DMS153 (cell line): ENCODE measurements at places on chromosomes 1 and 21.

DNA sequence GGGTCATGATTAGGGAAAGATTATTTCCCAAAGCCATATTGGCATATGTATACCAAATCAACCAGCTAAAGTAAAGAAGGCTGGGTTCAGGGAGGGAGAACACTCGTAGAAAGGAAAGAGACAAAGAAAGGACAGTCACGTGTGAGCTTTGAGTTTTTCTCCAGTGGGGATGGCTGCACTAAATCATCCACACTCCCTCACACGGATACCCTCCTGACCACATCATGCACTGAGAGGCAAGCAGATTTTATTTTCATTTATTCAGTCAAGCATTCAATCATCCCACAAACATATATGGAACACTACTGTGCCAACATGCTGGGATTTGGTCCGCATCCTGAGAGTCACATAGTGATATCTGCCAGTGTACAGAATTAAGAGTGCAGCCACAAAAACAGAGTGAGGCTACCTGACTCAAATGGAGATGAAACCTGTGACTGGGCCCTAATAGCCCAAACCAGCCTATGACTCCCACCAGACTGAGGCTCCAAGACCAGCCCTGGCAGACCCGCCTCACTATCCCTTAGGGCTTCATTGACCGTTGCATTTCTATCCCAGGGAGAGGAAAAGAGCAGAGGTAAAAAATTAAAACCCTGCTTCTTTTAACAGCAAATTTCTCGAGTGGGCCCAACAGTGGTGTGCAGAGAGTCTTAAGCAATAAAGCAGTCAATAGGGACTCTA is 155.9 kb downstream of the BARHL2 start:
- DNase-seq = no peak

DNA sequence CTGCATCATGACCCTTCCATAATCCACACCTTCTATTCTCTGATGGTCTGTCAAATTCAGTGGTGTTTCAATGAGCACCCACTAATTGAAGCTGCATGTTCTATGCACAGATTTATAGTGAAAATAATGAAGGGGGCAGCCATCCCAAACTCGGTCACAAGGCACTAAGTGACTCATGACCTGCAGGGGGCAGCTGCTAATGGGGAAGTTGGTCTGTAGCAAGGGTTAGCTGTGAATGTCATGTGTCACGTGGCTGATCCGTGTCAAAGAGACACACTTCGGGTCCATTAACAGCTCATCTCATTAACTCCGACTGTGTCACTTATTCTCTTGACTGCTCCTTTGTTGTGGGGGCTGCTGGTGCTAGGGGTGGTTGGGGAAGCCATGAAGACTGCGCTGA is 306.6 kb downstream of the PCP4 start:
- DNase-seq = no peak

DNA sequence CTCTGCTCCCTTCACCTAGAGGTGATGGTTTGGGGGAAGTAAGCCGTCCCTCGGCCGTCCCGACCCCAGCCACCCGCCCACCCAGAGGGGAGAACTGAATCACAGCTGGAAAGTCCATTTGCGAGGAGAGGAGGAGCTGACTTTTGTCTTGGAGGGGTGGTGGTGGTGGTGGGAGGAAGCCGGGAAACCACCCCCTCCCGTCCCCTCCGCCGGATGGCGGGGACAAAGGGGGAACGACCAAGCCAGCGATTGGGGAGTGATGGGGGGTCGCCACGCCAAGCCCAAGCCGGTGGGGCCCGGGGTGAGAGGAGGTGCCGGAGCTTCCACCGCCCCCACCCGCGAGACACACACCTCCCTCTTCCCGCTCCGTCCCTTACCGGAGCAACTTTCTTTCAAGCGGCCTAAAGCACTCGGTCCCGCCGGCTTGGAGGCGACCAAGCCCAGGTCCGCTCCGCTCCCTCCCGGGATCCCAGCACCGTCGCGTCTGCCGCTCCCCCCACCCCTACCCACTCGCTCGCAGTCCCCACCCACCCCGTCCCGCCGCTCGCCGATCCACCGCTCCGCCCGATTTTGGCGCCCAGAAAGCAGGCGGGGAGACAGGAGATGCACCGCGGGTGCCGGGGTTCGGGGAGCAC is 540 bp downstream of the ARHGEF2 start:
- peak; percentile 15 for DNase-seq

DNA sequence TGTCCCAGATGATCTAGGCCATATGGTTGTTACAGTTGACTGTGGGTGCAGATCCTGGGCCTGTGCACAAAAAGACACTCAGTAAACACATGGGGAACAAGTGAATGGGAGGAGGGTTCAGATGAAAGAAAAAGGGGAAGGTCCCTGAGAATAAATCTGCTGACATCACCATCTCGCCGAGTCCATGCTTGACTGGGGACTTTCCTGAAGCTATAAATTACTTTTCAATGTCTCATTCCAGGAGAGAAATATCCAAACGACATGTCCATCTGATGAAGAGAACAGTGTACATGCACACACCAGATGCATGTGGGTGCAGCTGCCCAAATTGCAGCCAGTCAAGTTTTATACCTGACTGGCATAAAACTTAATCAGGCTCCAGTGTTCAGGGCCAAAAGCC is 109.0 kb downstream of the HIVEP3 start:
- no peak for DNase-seq

GRCh38 chr1:36366091-36366661 is 19.5 kb downstream of the STK40 start:
- no peak for DNase-seq

DNA sequence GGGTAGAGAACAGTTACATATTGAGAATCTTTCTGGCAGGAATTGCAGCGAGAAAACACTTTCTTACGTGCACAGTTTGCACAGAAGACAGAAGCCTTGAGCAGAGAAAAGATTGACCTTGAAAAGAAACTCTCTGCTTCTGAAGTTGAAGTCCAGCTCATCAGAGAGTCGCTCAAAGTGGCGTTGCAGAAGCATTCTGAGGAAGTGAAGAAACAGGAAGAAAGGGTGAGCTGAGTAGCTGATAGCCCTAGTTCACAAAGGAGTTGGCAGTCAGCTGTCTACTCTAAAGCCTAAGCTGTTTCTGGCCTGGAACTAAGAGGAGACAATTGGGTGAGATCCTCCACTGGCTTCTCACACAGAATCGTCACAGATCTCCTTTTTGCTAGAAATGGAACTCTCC is 20.3 kb upstream of the SH3BGRL3 start:
- no peak for DNase-seq

DNA sequence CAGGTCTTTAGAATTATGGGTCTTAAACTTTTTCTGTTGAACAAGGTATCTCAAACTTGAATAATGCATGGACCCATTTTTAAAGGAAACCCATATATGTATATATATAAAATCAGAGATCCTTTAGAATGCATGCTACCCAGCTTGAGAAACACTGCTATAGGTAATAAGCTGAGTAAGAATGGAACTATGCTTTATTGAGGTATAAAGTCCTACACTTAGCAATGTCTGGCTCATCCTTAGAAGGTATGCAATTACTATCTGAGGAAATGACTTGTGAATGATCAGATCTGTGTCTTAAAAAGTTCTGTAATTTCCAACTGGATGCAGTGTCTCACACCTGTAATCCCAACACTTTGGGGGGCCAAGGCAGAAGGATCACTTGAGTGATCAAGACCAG is 11.2 kb downstream of the TRAF3IP3 start:
- DNase-seq = no peak

DNA sequence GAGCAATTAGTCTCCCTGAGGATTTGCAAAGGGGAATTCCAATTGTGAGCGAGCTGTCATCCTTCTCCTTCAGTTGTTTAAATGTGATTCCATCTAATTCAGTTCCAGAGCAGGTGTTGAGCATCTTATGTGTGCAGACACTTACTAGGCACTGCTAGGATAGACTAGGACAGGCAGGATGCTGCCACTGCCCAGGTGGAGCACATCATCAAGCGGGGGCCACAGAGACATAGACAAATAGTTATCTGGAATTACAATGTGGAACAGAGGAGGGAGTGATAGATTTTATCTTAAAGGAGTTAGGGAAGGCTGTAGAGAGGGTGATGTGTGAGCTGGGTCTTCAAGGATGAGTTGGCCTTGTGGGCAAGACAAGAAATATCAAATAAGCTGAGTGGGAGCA is 55.9 kb downstream of the CDC7 start:
- DNase-seq = no peak
